Posterior cingulate gyrus (tissue), 11 donors: ENCODE measurements at places on chromosomes 13 and 19.
A peak's percentile ranks its signal among the peaks of the same experiment; 100 is the strongest.

GRCh38 chr19:8580710-8581281 lies 3.6 kb upstream of the MYO1F start:
- DNase-seq = no peak

DNA sequence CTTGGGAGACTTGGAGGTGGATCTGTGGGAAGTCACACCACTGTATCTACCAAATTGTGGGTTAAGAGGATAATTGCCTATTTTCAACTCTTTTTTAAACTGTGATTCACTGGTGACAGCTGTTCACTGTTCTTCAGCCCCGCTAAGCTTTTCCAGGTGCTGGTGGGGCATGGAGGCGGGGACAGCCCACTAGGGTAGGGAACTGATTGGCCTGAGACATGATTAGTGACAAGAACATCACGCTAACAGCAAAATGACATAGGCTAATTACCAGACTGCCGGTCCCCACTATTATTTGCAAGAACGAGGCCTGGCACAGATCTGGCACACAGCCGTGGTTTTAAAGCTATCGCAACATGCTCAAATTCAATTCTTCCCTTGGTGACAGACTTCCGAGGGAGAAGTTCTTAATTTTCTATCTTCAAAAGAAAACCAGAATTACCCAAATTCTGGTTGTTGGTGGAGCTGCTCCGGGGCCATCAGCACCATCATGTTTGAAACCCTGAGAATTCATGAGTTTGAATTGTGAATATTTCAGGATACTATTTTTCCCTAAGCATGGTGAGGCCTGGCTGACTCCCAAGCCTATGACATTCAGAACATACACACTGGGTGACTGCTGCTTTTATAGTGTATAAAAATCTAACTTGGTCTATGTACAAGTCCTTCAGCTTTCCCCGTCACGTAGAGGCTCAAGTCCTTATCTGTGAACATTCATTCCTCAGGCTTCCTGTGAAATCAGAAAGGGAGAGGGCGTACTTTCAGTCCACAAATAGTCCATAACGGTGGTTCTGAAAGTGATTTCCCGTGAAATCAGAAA lies 17.9 kb downstream of the DOCK9 start:
- no peak for DNase-seq

- DNase-seq = no peak
Observed at GRCh38 chr19:49462492-49462891, 9.5 kb downstream of the ALDH16A1 start.

DNA sequence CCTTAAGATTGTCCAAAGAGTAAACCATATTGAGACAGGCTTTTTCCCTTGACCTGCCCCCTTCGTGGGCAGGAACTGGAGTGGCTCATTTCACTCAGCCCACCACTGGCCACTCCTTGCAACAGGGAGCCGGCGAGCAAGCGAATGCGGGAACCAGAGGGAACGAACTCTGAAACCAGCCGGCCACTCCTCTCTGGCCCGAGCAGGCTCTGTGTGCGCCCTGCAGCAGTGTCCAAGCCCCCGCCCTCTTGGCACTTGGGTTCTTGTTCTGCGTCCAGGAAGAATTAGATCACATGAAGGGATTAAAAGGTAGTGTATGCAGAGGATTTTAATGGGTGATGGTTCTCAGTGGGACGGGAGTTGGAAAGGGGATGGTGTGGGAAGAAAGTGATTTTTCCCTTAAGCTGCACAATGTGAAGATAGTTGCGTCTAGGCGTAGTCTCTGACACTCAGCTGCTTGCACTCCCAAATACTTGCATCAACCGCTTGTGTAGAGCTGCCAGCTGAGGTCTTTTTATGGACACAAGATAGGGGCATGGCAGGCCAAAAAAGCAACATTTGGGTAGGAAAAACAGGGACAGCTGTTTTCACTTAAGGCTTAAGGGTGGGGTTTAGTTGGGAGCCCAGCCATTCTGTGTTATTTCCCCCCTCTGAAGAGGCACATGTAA lies 1209.7 kb upstream of the PCDH20 start:
- DNase-seq = no peak

DNA sequence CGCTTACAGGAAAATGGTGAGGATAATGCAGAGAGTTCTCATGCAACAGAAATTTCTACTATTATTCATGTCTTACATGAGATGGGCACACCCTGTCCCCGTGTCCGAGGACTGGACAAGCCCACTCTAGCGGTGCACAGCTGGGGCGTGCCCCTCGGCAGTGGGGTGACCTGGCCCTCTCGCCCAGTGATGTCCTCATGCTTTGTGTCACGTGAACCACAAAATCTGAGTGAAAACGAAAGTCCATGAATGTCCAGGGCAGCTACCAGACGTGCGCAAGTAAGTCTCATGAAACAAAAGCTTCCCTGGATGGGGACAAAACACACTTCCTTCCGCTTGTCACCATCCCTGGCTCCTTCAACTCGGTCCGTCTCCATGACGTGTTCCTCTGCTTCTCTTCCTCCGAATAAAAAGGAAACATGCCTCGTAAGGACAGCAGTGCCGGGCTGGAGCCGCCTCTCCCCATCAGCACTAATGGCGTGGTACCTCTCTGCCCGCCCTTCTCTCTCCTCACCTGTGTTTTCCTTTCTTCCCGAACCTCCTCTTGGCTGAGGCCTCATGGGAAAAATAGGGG lies 45.6 kb downstream of the ANKRD10 start:
- no peak for DNase-seq

GRCh38 chr19:54551293-54551692 lies 22.3 kb upstream of the LILRA2 start:
- no peak for DNase-seq

DNA sequence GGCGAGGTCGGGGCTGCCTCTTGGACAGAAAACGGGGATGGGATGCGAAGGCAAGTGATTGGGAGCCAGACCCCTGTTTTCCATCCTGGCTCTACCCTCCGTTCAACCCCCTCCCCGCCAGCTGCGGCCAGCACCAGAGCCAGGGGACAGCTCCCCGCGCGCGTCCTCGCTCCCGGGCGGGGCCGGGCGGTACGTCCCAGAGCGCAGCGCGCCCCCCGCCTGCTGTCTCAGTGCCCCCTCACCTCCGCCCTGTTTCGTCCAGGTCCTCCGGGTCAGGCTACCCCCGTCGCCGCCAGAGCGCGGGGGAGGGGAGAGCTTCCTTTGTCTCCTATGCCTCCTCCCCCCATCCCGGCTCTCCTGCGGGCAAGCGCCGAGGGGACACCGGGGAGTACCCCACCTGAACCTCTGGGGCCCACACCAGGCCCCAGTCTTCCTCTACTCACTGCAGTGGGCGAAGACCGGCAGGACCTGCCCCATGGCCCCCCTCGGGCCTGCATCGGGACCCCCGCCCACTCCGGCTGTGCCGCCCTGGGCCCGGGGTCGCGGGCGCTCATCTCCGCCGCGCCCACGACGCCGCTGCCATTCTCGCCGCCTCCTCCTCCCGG lies 396 bp downstream of the RTN2 start:
- peak; percentile 33 for DNase-seq

DNA sequence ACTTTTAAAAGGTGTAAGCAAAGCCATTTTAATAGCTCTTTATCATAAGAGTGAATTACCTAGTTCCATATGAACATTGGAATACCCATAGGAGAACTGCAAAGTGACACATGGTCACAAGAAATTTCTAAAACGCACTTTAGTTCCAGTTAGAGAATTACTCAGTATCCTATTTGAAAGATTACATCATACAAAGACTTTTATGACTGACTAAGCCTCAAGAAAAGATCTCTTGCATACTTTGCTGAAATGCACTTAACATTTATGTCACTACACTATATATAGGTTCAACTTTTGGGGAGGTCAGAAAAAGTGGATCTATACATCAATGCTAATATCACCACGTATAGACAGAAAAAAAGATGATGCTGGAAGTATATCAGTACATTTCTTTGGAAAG lies 7.1 kb downstream of the PCDH9 start:
- no peak for DNase-seq

GRCh38 chr13:25980255-25980654 lies 71.6 kb downstream of the SHISA2 start:
- no peak for DNase-seq

DNA sequence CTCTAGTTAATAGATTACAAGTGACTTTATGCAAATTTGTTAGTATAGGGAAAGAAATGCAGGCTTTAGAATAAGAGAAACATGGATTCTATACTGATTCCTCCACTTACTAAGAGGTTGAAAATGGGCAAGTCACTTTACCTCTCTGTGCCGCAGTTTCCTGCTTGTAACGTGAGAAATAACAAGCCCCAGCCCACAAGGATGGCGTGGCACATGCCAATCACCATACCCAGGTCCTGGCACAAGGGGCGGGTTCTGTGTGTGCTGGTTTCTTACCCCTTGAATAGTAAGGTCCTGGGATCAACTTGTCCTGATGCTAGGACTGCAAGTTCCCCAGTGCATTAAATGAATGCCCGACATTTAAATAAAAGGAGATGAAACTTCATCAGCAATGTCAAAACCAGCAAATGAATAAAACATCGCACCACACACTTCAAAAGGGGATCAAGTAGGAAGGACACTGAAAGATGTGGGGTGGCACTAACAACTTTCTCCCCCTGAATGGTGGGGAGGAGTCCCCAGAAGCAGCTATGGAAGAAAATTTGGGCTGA lies 7.9 kb upstream of the SIGLEC9 start:
- no peak for DNase-seq

- no peak for DNase-seq
Observed at GRCh38 chr19:2081873-2082810, 14.0 kb downstream of the MOB3A start.

DNA sequence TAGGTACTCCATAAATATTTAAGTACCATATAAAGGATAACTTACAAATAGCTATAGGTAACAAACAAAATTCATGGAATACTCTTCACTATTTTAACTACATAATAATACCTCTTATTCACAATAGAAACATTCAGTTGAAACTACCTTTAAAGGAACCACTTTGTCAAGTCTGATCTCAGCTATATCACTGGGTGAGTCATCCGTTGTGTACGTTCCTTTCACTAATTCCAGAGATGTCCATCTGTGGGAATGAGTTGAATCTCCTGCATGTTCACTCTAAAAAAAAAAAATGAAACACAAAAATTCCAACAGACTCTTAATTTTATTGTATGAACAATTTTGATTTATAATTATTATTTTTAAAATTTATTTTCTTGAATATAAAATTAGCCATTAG lies 149.4 kb upstream of the FBXL3 start:
- DNase-seq = no peak

DNA sequence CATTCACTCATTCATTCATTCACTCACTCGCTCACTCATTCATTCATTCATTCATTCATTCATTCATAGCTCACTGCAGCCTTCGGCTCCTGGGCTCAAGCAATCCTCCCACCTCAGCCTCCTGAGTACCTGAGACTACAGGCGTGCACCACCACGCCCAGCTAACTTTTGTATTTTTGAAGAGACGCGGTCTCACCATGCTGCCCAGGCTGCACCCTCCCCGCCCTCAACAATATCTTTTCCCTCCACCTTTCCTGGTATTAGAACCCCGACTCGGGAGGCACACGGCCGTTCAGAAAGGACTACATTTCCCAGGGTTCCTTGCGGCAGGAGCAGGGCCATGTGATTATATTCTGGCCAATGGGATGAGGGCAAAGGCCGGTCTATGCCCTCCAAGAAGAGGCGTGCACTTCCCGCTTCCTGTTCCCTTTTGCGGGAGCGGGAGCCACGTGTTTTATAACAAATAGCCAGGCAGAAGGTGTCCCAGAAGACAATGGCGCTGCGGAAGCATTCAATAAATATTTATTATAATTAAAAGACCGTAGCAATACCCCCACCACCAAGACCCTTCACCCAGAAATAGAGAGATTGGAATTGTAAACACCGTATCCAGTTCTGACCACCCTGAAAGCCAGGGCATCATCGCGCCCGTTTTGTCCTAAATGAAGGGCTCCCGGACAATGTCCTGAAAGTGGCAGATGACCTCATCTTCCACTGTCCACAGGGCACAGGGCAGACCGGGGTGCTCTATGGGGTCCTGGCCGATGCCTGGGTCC lies 15.9 kb downstream of the TICAM1 start:
- peak; percentile 86 for DNase-seq
